Glomerular endothelial cell (primary cell): ENCODE measurements at places on chromosomes 7 and 10. TPM values are rescaled to one million over a fixed set of nuclear protein-coding genes. Genes with fewer than 3 reads are reported as not detected.

DNA sequence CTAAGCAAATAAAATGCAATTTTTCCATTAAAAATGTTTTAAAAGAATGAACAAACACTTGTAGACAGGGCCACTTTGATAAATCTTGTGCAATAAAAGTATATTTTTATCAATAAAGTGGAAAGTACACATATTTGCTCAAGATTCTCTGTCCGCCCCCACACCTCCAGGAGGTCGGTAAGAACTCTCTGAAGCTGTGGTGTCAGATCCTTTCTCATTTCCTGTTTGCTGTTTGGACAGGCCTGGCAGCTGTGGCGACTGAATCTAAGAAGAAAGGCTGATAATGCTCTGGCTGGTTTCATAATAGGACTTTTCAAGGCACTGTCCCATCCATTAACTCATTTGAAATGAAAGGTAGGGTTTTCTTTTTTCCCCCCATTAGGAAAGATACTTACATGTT lies 15.3 kb upstream of the ASB4 start:
- peak; percentile 51 for DNase-seq

DNA sequence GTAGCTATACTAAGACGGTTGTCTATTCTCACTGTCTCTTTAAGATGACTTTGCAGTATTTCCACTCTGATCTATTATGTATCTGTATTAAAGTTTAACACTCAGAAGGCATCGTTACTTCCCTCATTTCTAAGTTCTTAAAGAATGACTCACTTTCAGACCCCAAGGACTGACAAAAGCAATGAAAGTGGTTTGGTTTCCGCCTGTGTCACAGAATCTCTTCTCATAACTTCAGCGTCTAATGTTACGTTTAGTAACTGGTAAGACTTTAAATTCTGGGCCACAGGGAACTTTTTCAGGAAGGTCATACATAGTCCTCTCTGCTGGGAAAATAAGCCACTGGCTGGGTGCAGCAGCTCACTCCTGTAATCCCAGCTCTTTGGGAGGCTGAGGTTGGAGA lies 892.0 kb upstream of the AUTS2 start:
- DNase-seq = no peak

DNA sequence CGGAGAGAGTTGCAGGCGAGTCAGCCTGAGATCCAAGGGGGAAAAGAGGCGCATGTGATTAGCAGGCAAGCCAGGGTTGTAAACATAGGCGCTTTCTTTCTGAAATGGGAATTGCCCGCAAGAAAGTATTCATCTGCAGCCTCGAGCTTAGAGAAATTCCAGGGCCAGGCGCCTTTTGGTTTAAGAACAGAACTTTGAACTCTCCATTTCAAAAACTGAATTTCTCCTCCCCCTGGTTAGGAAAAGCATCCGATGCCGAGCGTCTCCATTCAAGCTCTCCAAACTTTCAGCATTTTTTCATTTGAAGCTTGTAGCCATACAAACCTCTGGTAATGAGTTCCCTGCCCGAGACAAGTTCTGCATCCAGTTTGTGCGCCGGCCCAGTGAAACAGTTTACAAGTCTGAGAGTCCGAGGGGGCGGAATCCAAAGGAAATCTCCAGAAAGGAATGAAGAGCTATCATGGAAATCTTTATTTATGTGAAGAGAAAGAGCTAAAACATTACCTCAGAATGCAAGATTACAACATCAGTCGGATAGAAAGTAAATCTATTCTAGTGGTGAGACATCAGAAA lies 69.9 kb downstream of the FAM204A start:
- no peak for DNase-seq

DNA sequence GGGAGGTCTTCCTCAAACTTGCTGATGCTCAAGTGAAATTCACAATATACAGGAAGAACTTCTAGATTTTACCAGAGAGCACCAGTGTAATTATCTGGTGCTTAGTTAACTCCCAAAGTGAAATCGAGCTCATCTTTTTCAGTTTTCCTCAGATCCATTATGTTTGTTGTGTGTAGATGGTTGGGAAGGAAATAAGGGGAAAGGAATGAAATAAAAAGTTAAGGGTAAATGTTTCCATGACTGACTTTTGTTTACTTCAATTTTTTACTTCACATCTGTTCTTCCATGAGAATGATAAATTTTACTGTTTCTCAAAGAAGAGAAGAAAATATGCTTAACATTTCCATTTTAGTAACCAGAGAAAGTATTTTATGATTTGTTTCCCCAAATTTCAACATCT lies 21.3 kb downstream of the FAM107B start:
- DNase-seq = no peak

- DNase-seq = no peak
Measured at GRCh38 chr7:16423761-16424160, 2.4 kb upstream of the CRPPA start.

- DNase-seq = no peak
Measured at GRCh38 chr10:48572414-48572813, 32.5 kb downstream of the ARHGAP22 start.

- no peak for DNase-seq
Measured at GRCh38 chr7:24757353-24758275, at the start of gene GSDME. GSDME (minus strand) TSS chr7:24757464; CDS start chr7:24749774, 7,690 bp downstream.

GRCh38 chr10:86343761-86344160 lies 22.8 kb downstream of the GRID1 start:
- DNase-seq = no peak

DNA sequence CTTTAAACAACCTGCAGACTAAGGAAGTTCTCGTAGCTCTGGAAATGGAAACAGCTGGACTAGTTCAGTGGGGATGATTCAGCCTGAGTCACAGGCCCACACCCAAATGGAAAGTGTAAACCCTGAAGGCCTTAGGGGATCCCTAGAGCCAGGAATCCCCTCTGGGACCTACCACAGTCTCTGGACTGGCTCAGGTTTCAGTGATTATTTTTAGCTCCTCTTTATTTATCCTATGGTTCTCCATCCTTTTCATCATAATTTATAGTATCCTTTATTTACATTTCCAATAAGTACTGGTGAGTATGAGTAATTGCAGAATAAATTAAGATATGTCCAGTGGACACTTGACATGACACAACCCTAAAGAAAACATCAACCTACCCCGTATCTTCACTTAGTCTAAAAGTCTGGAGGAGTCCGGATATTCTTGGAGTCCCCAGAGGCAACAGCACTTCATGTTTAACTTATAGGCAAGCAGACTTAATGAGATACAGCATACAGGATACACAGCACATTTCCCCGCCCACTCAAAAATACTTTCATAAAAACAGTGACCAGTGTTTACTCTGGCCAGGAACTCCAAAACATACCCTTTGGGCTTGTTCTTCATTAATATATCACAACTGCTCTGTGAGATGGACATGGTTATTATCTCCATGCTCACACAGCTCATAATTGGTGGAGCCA lies 28.4 kb upstream of the SEMA3E start:
- no peak for DNase-seq

DNA sequence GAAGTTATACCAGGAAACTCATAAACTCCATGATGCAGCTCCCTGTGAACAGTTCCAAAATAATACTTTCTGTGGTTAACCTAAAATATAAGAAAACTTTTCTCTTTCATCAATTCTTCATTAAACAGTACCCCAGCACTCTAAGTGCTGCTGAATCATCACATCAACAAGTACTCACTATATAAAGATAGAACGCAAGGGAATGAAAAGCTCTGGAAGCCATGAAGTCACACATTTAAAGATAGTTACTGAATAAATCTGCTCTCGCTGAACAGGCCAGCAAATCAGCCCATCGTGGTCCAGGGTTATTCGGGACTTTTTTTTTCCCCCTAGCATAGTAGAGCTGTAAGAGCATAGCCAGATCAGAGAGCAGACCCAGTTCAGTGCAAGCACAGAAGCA lies 254.3 kb downstream of the IPMK start:
- no peak for DNase-seq

- no peak for DNase-seq
Measured at GRCh38 chr10:85492684-85493083, 873.9 kb downstream of the GRID1 start.

DNA sequence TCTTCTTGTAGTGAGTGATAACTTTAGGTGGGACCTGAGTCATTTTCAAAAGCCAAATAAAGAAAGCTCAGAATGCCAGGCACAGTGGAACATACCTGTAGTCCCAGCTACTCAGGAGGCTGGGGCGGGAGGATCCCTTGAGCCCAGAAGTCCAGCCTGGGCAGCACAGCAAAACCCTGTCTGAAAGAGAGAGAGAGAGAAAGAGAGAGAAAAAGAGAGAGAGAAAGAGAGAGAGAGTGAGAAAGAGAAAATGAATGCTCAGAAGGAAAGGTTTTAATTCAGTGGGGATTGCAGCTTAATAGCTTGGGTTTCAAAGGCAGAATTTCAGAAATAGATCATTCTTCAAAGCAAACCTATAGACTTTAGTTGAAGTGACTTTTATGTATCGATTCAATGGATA lies 25.7 kb downstream of the GPNMB start:
- no peak for DNase-seq

DNA sequence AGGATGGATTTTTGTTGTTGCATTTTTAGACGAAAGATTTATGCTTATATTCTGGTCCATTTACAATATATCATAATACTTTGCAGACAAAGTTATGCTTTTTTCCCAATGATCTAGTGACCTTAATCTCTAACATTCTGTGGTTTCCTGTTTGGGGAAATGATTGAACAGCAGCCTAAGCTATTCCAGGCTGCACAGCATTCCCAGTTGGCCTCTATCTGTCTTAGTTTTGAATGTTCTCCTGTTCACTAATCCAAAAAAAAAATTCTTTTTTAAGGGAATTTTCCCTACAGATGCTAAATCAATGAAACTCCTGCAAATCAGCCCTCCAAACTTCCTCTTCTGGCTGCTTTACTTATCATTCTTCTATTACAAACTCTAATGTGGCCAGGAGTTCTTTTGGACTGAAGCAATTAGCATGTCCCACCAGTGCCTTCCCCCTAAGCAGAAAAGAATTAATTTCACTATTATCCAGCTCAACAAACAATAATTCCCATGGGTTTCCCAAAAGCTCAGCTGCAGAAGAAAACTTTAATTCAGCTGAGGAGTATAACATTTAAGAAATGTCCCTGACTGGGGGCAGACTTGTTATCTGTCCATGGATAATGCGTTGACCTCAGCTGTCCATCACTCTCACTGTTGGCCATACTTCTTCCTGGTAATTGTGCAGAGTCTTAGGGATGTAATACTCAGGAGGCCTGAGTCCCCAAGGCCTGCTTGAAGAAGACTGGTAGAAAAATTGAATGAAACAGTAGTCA lies 81.9 kb upstream of the TRIL start:
- no peak for DNase-seq

DNA sequence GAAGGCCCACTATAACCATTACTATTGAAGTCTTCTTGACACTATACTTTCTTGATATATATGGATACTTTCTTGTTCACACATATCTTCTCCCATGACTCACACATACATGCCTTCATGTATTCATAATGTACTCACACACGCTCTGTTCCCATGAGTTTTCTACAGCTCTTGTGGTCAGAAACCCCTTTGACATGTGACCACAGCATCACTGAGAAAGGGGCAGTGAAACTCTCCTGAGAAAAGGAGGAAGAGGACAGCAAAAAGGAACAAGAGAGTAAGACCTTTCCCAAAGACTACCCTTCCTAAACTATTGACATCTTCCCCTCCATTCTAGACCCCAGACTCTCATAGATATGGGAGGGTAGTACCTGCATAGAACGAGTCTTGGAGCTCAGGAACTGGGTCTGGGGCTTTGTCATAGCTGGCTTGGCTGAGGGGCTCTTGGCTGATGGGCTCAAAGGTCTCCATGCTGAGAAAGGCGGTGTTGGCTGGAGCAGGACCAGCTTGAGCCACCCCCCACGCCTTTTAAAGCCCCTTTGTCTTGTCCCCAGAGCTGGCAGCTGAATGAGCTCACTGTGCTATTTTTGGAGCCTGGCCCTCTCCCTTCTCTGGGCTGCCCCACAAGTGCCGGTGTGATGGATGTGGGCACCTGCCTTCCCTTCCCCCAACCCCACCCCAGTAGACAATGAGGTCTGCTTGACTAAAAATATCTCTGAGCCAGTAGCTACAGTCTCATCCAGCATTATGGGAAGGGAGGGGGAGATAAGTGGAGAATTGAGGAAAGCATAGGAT lies 5.1 kb downstream of the SYNPO2L start:
- no peak for DNase-seq

DNA sequence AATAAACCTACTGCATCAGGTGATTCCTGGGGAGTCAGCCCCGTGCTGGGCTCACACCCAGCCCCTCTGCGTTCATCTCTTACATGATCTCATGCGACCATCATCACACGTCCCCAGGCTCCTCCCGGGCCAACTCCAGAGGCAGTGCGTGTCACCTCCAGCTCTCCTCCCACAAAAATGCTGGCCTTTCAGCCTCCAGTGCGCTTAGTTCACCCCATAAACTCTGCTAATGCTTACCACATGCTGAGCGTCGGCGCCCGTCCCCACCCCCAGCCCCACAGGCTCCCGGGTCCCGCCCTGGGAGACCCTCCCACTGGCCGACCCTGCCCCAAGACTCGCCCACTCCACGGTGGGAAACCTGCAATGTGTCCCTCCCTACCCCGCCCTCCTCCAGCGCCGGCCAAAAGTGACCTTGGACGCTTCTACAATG lies 816 bp upstream of the SDK1 start:
- DNase-seq = no peak

- DNase-seq = no peak
Measured at GRCh38 chr7:85583131-85583953, 396.5 kb upstream of the SEMA3D start.

DNA sequence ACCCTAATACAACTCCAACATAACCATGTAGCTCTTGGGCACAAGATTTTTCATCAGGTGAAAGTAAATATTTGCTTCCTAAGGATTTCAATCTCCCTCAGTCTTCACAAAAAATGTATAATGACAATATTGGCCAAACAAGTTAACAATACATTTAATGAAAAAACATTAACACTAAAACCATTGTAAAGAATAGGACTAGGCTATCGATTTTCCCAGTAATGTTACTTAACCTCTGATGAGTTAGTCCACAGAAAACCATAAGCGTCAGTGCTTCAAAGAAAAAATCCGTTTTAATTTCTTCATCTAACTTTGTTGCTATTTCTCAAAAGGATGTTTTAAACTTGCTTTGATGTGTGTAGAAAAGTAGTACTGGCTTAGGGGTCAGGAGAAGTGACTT lies 1.2 kb downstream of the ZNF33B start:
- no peak for DNase-seq

Gene AKR1D1
- not detected in 2 replicates for total RNA-seq

Gene OR13A1
- total RNA-seq = not detected in 2 replicates

Gene CELF2
- 31.3 and 37.6 TPM in 2 replicates for total RNA-seq

Gene PIK3CG
- 8.8 and 14.8 TPM in 2 replicates for total RNA-seq

Gene PDZD7
- 0.82 and 1.2 TPM in 2 replicates for total RNA-seq

Gene ATG9B
- total RNA-seq = 0.10 TPM in 1 of 2 replicates, not detected in the other
